Pancreas (tissue), 10 donors: ENCODE measurements at places on chromosomes 13 and 19. TPM values are rescaled to one million over a fixed set of nuclear protein-coding genes. Genes with fewer than 3 reads are reported as not detected.

CGB8 gene
- not detected for total RNA-seq

KLK5 gene
- not detected for total RNA-seq

LAIR2 gene
- total RNA-seq: not detected

GSX1 gene
- not detected for total RNA-seq

PPM1N gene
- total RNA-seq: 0.32 TPM

INSL3 gene
- not detected for total RNA-seq

SIRT6 gene
- total RNA-seq: 11.5 TPM

PTH2 gene
- total RNA-seq: not detected

GPI gene
- 50.5 TPM for total RNA-seq

B3GNT8 gene
- 0.41 TPM for total RNA-seq

SYNE4 gene
- 3.8 TPM for total RNA-seq

FXYD3 gene
- 18.4 TPM for total RNA-seq

SPART gene
- 13.4 TPM for total RNA-seq

FUT3 gene
- total RNA-seq: 6.1 TPM

SH2D3A gene
- 13.1 TPM for total RNA-seq

MAP4K1 gene
- 3.2 TPM for total RNA-seq

LAIR1 gene
- total RNA-seq: 14.9 TPM

SIGLECL1 gene
- total RNA-seq: not detected

RANBP3 gene
- total RNA-seq: 42.2 TPM

ZIC2 gene
- not detected for total RNA-seq

CCDC8 gene
- total RNA-seq: 9.9 TPM

CYP2S1 gene
- total RNA-seq: 2.6 TPM

FGF9 gene
- 0.44 TPM for total RNA-seq

SIGLEC5 gene
- total RNA-seq: not detected

ZIM2 gene
- total RNA-seq: not detected

CEACAM8 gene
- total RNA-seq: not detected

MAP3K10 gene
- total RNA-seq: 13.7 TPM

ZNF497 gene
- 1.7 TPM for total RNA-seq

SOX1 gene
- not detected for total RNA-seq

KLK2 gene
- total RNA-seq: not detected

TMEM255B gene
- 3.2 TPM for total RNA-seq

LCP1 gene
- total RNA-seq: 2.0 TPM

IZUMO2 gene
- total RNA-seq: not detected

CGB3 gene
- not detected for total RNA-seq

SPINT2 gene
- 165 TPM for total RNA-seq

C13orf42 gene
- not detected for total RNA-seq

OR10H1 gene
- total RNA-seq: 0.03 TPM

URAD gene
- not detected for total RNA-seq

LILRB3 gene
- total RNA-seq: 0.69 TPM

NAPSA gene
- 0.78 TPM for total RNA-seq
